Left hindlimb (tissue), 1 donor: ENCODE measurements at places on chromosomes 16 and 17.

GRCh38 chr16:82783933-82784572 lies 157.3 kb downstream of the CDH13 start:
- DNase-seq, result no peak

DNA sequence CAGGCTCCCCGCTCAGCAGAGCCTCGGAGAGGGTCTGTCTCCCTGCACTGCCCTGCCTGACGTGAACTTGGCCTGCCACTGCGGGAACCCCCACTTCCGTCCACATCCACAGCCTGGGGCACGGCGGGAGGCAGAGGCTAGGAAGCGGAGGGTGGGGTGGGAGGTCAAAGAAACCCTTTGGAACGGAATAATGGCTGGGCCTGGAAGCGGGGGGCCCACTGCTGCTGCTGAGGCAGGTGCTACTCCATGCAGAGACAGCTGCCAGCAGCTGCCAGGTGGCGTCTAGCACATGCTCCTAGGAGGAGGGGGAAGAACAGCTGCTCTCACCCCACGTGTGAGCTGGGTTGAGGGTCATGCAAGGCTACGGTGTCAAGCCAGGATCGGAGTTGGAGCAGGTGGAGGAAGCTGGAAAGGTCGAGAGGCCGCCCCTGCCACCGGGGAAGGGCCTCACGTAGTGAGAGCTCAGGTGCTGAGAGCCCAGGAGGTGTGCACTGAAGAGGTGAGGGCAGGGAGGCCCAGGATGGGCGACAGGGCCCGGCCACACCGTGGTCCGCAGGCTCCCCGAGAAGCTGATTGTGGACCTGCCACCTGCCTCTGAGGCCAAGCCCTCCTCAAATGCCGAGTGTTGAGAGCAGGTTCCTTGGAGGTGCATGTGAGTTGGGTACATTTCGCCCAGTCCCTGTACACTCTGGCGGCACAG lies 9.8 kb downstream of the FSCN2 start:
- DNase-seq, result no peak

DNA sequence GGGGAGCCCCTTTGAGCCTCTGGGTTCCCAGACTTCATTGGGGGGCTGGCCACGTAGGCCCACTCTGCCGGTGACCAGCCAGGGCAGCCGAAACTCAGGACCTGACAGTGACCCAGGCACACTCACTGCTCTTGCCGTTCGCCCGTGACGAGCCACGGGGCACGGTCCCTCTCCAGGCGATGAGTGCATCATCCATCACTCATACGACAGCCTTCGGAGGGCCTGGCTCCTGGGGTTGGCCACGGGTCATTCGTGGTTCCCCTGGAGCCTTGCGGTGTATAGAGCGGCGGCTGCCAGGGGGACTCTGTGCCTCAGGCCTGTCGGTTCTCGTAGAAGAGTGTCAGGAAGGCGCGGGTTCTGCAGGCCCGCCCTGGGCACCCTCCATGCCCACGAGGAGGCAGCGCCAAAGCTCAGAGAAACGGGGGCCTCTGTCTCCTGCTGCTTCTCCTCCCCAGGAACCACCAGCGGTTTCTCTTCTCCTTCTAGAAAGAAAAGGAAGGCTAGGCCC lies 11.2 kb upstream of the NUDT16L1 start:
- DNase-seq, result no peak

- DNase-seq, result no peak
Observed at GRCh38 chr17:63775420-63775819, 1.4 kb downstream of the DDX42 start.

GRCh38 chr17:58556833-58557250 lies 42.4 kb upstream of the MTMR4 start:
- no peak for DNase-seq
